Urothelium cell line (cell line): ENCODE measurements at places on chromosomes 7 and 10.

DNA sequence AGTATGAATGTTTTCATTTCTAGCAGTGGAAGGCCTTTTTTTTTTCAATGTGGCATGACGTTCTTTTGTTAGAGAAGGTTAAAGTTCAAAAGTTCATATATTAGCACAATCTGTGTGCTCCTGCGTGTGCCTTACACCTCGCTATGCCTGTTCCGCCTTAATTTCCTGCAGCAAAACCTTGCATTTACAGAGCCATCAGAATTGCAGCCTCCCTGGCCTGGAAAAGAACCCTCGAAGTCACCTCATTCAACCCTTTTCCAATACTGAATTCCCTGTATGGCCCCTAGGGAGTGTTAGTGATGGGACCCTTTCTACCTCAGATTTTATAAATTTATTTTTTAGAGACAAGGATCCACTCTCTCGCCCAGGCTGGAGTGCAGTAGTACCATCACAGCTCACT, 103.5 kb upstream of the ZNF438 start:
- DNase-seq = no peak

DNA sequence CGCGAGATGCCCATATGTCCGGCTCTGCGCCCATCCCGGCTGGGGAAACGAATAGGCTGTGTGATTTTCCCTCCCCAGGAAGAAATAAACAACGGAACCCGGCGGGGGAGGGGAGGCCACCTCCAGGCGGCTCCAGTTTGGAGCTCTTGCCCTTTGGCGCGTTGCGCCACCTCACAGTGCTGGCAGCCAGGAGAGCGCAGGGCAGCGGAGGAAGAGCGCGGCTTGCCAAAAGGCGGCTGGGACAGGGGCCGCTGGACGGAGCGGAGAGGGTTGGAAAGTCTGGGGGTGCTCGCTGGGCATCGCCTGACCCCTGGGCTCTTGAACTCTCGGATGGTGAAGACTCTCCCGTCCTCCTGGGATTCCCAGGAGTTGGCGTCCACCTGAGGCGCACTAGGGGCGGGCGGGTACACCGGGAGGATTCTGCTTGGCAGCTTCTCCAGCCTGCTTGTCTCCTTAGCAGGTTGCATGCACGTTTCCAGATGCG, 5.3 kb upstream of the NEUROG3 start:
- DNase-seq = no peak

- DNase-seq = no peak
Observed at GRCh38 chr7:116780966-116781365, 81.4 kb upstream of the CAPZA2 start.

- DNase-seq = peak; percentile 21
Observed at GRCh38 chr10:19817231-19817933, 1.1 kb downstream of the PLXDC2 start.

DNA sequence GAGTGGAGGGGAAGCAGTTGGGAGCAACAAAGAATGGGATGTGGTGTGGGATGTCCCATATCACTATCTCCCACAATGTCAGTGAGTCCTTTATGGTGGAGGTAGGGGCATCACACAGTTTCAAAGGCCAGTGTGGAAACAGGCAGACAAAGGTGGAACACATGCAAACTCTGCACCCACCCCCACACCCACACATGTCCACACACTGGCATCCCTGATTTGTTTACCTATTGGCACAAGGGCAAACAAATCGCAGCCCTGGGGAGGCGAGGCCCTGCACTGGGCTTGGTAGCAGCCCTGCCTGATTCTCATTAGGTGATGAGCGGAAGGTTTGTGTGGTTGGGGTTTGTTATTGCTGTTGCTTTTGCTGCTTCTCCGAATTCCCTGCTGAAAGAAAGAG, 243.3 kb downstream of the GRID1 start:
- no peak for DNase-seq
